Non-pigmented ciliary epithelial cell (primary cell): ENCODE measurements at places on chromosomes 2 and 18.
A peak's percentile ranks its signal among the peaks of the same experiment; 100 is the strongest.

GRCh38 chr2:120476141-120476540, 130.2 kb downstream of the INHBB start:
- DNase-seq, result no peak

- peak; percentile 20 for DNase-seq
Observed at GRCh38 chr2:25651066-25651465, 22.3 kb downstream of the DTNB start.

- DNase-seq, result no peak
Observed at GRCh38 chr2:26500406-26500805, 22.5 kb upstream of the OTOF start.

- no peak for DNase-seq
Observed at GRCh38 chr2:62895632-62896009, 155.0 kb upstream of the OTX1 start.
